ENCODE measurements at places on chromosomes 1 and 21.

DNA sequence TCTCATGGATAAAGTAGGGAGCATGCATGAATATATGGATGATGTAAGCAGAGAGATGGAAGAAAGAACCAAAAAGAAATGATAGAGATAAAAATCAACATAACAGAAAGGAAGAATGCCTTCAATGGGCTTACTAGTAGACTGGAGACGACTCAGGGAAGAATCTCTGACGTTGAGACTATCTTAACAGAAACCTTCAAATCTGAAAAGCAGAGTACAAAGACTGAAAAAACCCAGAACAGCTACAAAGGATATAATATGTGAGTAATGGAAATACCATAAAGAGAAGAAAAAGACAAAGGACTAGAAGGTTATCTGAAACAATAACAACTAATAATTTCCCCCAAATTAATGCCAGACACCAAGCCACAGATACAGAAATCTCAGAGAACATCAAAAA lies 18.3 kb upstream of the SELP start:
- no peak for DNase-seq

DNA sequence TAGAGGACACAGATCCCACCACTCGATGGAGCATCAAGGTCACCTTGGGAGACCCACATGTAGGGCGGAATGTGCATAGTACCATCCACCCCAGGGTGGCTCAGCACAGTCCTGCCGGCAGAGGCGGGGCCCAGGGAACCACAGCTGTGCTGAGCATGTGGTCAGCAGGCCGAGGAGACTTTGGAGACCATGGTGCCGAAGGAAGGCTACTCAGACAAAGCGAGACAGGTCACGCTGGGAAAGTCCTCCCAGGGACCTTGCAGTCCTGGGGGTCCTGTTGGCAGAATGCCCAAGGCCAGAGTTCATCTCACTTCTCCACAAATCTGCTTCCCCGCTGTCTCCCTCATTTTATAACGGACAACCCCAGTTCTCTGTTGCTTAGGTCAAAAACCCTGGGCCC lies 22.5 kb downstream of the WNT3A start:
- no peak for DNase-seq

- no peak for DNase-seq
Measured at GRCh38 chr1:76949503-76949902, 82.2 kb downstream of the ST6GALNAC5 start.

DNA sequence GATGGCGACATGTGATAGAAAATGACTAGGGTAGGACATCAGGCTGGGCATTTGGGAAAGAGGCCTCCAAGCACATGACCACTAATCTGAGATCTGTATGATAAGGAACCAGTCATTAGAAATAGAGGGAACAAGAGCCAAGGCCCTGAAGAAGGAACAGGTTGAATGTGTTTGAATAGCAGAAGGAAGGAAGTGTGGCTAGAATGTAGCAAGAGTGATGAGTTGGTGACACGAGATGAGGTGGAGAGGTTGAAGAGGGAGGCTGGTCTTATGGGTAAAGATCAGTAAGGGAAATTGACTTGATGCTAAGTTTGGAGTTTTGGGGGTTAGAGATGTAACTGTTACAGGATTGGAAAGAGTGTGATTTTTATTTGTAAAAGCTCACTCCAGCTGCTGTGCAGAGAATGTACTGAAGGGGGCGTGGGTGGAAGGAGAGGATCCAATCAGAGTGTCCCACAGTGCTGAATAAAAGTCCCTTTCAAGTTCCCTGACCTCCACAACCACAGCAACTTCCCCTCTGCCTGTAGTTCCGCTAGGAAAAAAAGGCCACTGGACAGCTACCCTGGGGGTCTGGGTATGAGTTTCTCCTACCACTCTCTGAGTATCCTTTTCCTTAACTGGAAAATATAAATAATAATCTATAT lies 295.0 kb downstream of the OMA1 start:
- no peak for DNase-seq
